Fibroblast of skin of right quadriceps (primary cell): ENCODE measurements at places on chromosomes 4 and X.

DNA sequence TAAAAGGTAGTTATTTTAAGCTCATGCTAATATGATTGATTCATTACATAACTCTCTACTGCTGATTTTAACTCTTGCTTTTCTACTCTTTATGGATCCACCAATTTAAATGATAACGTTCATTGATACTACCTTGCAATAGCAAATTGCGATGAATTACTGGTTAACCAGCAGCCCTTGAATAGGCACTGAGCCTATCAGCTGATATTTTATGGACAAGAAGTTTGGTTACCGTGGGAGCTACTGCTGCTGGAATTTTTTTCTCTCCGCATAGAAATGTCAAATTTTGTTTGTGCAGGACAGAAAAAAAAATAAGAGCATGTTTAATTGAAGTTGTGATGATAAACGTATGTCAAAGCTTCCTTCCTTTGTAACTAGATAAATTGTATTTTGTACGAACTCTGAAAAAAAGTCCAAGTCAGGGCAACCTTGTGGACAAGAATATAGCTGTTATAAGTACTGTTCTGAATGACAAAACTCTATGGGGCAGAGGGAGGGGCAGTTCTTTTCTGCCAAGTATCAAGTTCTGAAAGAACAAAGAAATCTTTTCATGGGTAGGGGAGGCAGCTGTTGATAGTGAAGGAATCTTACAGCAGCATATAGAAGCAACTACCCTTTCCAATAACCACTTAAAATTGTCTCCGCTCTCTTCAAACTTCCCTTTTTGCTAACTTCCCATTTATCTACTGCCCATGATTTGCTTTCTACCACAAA is 434.9 kb upstream of the PABPC4L start:
- DNase-seq: no peak

GRCh38 chrX:114508756-114509155 is 75.1 kb upstream of the HTR2C start:
- DNase-seq: no peak

GRCh38 chr4:90544532-90545045 is 417.4 kb downstream of the CCSER1 start:
- no peak for DNase-seq

- DNase-seq: no peak
Observed at GRCh38 chr4:53713767-53714166, 122.5 kb upstream of the LNX1 start.

DNA sequence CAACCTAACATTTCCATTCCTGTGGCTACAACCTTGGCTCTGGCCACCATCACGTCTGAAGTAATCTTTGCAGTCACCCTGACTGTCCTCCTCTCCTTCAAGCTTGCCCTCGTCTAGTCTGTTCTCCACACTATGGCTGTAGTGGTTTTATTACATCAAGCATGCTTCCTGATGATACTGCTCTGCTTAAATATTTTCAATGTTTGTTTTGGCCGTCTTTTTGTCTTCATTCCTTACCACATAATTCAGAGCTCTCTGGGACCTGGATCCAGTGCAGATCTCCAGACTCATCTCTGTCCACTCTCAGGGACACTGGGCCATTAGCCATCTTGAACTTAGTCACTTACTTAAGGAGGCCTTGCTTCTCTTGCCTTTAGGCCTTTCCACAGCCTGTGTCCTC is 27.7 kb upstream of the FREM3 start:
- DNase-seq: peak; percentile 19

- DNase-seq: peak; percentile 73
Observed at GRCh38 chr4:185589067-185589836, 53.9 kb upstream of the PDLIM3 start.

DNA sequence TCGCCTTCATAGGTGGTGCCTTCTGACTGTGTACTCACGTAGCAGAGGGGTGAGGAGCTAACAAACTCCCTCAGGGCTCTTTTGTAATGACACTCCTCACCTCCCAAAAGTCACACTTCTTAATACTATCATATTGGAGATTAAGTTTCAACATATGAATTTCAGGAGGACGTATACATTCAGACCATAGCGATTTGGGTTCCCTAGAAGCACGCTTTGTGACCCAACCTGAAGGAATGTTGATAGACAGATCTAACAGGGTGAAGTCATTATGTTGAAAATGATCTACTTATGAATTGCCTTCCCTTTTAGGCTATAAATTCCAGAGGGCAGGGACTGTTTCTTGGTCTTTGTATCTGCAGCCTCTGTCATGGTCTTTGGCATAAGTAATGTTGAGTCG is 3.2 kb upstream of the KLHL34 start:
- DNase-seq: no peak
